A375 (cell line): ENCODE measurements at places on chromosomes 5 and 9. TPM values are rescaled to one million over a fixed set of nuclear protein-coding genes. Genes with fewer than 3 reads are reported as not detected.

Gene PCDHGB7
- 0.72 and 0.90 TPM in 2 replicates for total RNA-seq

Gene DNAH5
- 0.27 and 0.30 TPM in 2 replicates for total RNA-seq

Gene PCDHA8
- 0.37 and 0.53 TPM in 2 replicates for total RNA-seq

Gene WDR38
- not detected in 2 replicates for total RNA-seq

Gene COL5A1
- total RNA-seq = 11.1 and 11.7 TPM in 2 replicates

Gene ZNF883
- 3.1 and 4.7 TPM in 2 replicates for total RNA-seq

Gene PCDHGC3
- total RNA-seq = 62.5 and 65.1 TPM in 2 replicates

Gene ACOT12
- total RNA-seq = 0.13 TPM in 1 of 2 replicates, not detected in the other

Gene SHC3
- total RNA-seq = 0.03 and 0.04 TPM in 2 replicates

Gene FOXD4
- total RNA-seq = 0.30 and 0.37 TPM in 2 replicates

Gene LEAP2
- total RNA-seq = 0.11 TPM in 2 replicates

Gene ARHGEF37
- total RNA-seq = 1.8 and 2.8 TPM in 2 replicates

Gene DPP7
- total RNA-seq = 111 and 150 TPM in 2 replicates

Gene HMCN2
- 0.23 and 0.29 TPM in 2 replicates for total RNA-seq

Gene CDC20B
- not detected in 2 replicates for total RNA-seq

Gene HDHD3
- total RNA-seq = 7.3 and 9.9 TPM in 2 replicates

Gene MSX2
- total RNA-seq = 4.3 and 4.4 TPM in 2 replicates

Gene DAPK1
- total RNA-seq = 0.58 and 2.1 TPM in 2 replicates

Gene OLFM1
- total RNA-seq = 0.13 TPM in 1 of 2 replicates, not detected in the other

Gene CCDC152
- 0.23 and 0.27 TPM in 2 replicates for total RNA-seq

Gene CARD6
- 1.2 and 1.4 TPM in 2 replicates for total RNA-seq
